Inflammatory macrophage (primary cell): ENCODE measurements at places on chromosomes 2 and 18.

DNA sequence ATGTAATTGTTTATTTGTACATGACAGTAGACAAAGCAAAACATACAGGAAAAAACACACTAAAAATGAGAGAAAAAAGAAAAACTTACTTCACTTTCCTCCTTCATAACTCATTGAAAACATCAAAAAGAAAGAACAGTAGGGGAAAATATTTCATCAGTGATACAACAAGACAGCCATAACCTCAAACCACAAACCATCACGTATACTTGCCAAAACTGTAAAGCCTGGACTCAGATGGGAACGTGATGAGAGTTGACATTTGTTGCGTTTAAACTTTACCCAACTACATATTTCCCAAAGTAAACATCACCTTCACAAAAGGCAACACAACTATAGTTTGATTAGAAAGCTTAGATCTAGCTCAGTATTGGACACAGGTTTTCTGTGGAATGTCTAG, 278.2 kb upstream of the COL3A1 start:
- DNase-seq: no peak

- DNase-seq: no peak
Observed at GRCh38 chr2:236319036-236319435, 54.8 kb upstream of the ASB18 start.

- no peak for DNase-seq
Observed at GRCh38 chr2:159134979-159135378, 151.5 kb downstream of the WDSUB1 start.

GRCh38 chr18:28689588-28689987, 512.7 kb upstream of the CDH2 start:
- DNase-seq: no peak

- DNase-seq: no peak
Observed at GRCh38 chr2:226079196-226079595, 679.7 kb downstream of the NYAP2 start.

GRCh38 chr2:23361152-23361551, 23.8 kb upstream of the KLHL29 start:
- no peak for DNase-seq

GRCh38 chr2:7552825-7553570, 635.8 kb downstream of the RNF144A start:
- DNase-seq: no peak

GRCh38 chr2:239143858-239144712, 256.7 kb downstream of the HDAC4 start:
- peak; percentile 8 for DNase-seq

- peak; percentile 53 for DNase-seq
Observed at GRCh38 chr2:64861452-64862397, 127.5 kb upstream of the SLC1A4 start.
